ENCODE measurements at places on chromosomes 6 and 20.

DNA sequence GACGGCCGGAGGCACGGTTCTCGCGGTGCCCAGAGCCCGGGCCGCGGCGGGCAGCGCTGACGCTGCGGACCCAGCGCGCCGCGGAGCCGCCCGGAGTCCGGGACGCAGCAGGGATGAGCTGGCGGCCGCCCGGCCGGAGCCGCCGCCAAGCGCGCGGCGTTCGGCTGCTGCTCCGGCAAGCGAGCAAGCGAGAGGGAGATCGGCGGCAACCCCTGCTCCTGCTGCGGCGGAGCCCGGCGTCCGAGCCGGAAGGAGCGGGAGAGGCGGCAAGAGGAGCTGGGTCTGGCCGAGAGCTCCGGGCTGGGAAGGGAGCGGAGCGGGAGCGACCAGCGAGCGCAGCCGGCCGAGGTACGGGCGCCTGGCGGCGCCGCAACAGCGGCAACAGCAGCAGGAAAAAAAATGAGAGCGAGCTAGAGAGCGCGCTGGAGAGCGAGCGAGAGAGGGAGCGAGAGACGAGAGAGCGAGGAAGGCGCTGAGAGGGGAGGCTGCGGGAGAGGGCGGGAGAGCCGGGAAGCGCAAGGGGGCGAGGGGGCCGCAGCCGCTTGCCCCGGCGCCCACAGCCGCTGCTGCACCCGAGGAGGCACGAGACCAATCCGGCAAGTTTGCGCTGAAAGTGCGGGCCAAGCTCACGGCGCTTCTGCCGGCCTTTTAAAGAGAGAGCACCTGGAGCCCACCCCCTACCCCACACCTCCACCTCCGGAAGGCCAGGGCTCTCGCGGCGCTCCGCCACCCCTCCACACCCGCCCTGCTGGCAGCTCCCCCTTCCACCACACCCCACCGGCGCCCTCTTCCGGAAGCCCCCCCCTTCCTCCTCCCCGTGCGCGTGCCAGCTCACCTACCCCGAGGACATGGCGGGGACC, 496 bp downstream of the GRM4 start:
- DNase-seq = peak; percentile 40

- peak; percentile 80 for DNase-seq
Measured at GRCh38 chr20:2523919-2524708, 12.3 kb upstream of the TMC2 start.

- DNase-seq = peak; percentile 99
Measured at GRCh38 chr6:47144306-47144705, 102.2 kb upstream of the ADGRF1 start.

DNA sequence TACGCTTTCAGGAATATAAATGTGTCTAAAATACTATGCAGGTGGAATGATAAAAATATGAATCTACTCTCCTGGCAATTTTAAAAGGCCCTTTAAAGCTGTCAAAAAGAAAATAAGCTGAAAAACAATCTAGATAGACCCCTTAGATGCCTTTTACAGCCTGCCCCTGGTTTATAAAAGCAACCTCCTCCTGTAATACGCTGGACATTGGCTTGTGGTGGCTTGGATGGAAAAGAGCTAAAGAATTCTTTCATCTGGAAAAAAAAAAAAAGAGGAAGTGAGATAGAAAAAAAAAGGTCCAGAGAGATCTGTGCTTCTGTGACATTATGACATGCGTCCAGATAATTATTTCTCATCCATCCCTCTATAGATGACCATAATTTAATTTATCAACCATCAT, 115.9 kb upstream of the NRSN1 start:
- DNase-seq = no peak

DNA sequence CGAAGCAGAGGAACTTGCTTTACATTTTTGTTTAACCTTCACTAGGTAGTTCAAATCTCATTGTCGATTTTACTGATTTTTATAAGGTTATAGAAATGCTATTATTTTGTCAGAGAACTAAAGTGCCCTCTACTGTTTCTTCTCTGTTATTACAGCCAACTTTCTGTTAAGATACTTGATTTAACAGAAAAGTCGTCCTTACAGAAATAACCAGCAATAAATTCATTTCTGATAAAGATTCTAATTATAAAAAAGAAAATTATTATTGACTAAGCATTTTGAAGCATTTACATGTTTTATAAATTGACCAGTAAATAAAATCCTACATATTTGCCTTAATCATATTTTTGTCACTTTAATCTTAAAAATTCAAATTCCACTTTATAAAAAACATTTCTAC, 60.8 kb downstream of the OGFRL1 start:
- peak; percentile 73 for DNase-seq

DNA sequence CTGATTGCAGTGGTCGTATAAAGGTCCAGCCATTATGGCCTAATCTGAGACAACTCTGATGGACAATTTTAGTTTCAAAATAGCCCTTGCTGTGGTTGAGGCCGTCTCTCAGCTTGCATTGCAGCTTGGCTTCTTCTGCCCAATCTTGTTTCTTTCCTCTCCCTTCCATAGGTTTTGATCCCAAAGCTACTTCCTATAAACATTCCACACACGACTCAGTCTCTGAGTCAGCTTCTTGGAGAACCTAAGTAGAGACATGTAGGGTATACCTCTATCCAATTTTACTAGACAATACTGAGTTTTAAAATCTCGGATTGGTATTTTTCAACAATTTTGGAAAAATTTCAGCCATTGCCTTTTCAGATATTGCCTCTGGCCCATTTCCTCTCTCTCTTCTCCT, 13.4 kb downstream of the IYD start:
- DNase-seq = no peak

Data from fibroblast of pulmonary artery (primary cell).